ENCODE measurements at places on chromosomes 6 and 20.

DNA sequence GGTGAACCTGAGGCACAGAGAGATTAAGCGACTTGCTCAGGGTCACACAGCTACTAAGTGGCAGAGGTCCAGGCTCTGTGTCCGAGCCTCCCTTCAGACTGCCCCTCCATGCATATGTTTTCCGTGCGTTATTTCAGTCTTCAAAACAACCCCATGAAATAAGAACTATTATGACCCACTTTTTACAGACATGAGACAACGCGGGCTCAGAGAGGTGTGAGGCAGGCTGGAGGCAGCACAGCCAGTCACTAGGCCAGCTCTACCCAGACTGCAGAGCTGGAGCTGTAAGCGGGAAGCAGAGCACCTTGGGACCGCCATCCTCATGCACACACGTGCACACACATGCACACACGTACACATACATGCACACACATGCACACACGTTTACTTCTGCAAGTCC, 62.3 kb downstream of the PSMG4 start:
- DNase-seq: no peak

DNA sequence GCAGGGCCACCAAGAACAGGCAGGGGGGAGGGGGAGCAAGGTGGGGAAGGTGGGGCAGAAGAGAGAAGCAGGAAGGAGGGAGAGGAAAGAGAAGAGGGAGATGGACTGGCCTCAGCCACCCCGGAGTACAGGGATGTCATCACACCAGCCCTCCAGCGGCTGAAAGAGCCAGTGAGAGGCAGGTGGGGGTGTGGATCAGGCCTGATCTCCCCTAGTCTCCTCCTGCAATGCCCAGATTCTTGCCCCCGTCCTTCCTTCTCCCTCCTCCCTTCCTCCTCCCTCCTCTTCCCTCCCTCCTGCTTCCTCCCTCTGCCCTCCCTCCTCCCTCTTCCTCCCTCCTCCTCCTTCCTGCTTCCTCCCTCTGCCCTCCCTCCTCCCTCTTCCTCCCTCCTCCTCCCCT, 61.5 kb downstream of the YTHDF1 start:
- DNase-seq: no peak

- DNase-seq: no peak
These were observed 781.0 kb upstream of the ADGRB3 start for GRCh38 chr6:67854098-67854497.

DNA sequence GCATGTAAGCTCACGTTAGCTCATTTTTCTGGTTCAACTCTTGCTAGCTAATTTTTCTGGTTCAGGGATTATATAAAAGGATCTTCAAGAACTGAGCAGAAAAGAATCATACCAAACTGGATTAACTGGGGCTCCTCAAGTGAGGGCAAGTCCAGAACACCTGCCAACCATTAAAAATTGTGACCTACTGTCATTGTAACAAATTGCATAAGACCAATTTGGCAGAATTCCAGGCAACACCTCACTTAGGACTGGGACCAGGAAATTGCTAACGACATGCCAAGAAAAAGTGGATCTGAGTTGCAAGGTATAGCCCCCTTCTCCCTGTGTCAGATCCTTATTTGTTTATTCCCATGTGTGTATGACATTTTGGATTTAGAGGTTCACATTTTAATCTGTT, 216.6 kb downstream of the HIVEP2 start:
- no peak for DNase-seq

DNA sequence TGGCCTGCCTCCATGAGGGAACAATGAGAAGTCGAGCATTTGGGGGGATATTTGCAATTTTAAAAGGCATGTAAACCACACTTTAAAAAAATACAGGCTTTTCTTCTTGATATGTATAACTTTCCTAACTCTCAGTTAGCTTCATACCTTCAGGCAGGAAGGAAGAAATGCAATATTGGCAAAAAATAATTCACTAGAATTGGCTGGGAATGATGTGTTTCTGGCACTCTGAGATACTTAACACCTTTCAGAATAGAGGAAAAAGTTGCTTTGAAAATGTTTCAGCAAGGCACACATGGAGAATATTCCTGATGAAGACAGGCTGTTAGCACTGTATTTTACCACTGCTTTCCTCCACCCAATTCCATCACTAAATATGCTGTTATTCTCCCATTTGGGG, 747.6 kb downstream of the HDGFL1 start:
- no peak for DNase-seq

DNA sequence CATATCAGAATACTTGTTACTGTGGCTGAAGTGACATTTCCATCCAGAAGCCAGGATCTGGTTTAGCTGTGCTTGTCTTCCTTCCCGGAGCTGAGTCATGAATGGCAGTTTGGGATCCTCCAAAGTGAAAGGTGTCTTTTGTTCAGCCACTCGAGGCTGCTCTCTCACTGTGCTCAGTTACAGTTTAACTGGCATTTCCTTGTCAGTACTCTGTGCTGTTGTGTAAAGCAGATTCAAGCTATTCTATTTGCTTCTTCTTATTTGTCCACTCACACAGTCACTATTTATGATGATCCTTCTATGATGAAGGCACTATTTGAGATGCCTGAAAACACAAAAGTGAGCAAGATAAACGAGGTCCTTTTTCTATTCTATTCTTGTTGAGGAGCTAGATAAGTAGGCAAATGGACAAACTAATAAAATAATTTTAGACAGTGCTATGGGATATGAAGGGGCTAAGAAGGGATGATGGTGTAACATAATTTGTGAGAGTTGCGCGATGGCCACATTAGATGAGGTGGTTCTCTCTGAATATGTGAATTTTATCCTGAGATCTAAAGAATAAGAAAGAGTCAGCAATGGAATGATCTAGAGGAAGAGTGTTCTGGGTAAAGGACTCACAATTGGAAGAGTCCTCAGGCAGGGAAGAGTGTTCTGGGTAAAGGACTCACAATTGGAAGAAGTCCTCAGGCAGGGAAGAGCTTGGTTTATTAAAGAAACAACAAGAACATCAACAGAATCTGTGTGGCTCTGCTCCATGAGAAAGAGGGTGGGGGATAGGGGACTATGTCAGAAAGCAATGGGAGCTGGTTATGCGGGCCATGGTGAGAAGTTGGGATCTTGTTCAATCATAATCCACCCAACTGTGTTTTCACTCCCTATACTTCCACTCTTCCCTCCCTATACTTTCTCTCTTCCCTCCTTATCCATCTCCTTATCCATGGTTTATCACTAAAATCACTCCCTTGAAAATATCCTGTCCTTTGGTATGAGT, 40.1 kb downstream of the CYP24A1 start:
- DNase-seq: no peak

DNA sequence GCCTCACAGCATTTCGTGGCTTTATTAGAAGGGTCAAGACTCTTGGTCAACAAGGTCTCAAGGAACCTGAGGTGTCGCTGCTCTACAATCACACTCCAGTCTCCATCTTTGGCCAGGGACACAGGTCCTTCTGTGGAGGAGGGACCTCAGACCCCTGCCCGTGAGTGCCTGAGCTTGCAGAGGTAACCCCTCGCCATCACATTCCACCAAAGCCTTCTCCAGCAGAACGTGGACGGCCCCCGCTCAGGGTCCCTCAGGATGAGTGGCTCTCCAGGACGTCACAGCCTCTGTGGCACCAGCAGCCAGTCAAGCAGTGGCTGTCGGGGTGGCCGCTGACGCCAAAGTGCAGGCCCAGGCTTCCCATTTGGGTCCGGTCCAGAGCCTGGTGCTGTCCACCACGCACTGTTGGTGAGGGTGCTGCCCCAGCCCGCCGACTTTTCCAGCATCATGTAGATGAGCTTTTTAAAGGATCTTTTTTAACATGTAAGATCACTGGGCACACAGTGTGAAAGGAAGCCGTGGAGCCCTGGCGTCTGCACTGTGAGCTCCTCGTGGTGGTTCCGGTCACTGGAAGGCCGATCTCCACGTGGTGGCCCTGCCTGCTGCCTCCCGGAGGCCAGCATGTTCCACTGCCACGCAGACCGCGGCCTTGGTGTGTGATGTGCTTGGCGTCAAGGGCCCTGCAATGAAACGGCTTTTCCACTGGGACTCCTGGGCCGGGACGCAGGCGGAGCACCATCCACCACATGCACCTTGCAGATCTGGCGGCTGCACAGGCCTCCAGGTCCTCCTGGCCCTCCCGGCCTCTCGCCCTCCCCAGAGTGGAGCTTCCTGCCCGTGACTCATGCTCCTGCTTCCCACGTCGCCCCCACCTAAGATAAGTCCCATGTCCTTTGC, 8.3 kb upstream of the KIF25 start:
- DNase-seq: no peak

DNA sequence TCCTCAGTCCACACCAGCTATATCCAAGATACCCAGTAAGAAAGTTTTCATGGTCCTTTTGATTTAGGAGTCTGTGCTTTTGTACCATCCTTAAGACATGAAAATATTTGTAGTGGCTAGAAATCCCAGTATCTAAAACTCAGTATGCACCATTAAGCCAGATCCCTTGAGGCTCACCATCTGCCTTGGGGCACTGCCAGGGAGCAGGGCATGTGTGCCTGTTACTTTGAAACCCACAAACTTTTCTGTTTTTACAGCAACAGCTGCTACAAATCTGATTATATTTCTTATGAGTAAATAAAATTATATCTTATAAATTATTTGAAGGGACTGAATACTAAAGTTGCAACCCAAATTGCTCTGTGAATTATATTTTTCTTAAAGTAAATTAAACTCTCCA, 290.5 kb upstream of the MANEA start:
- DNase-seq: no peak

DNA sequence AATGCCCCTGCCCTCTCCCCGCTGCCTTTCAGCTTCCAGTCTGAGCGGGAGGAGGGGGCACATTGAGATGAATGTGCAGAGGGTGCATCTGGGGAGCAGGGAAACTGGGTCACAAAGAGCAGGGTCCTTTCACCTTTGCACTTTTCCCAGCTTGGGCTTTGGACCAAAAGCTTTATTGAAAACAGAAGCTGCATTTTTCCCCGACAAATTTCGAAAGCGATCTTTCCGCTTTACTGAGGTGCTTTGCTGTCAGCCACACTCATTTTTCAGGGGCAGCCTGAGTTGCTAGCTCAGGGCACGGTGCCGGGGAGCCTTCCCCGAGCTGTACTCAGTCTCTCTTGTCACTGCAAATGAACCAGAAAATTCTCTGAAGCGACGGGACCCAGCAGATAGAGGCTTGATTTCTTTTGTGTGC, 283.7 kb upstream of the SOX4 start:
- DNase-seq: no peak

DNA sequence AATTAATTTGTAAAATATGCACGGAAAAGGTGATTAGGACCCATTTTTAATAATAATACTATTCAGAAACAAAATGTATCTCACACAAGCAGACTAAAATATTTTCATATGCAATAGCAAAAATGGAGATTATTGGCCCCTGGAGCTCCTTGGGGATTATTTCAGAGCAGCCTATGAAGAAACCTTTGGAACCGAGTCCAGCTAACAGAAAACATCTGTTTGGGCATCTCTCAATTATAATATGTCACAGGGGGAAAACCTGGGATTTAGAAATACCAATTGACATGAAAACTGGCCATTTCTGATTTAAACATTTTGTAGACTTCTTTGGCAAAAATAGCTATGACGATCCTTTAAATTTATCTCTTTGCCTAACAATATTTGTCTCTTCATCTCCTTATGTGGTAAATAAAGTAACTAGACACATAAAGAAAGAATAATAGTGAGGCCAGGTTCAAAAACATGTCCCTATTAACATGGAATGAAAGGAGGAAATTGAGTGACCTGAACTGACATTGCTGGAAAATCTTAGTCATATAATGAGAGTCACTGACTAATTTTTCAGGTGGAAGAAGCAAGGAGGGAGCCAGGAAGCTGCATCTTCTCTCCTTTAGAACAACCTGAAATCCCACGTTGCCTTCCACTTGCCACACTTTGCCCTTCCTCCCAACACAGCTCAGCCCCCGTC, 199.0 kb downstream of the SOD2 start:
- no peak for DNase-seq

DNA sequence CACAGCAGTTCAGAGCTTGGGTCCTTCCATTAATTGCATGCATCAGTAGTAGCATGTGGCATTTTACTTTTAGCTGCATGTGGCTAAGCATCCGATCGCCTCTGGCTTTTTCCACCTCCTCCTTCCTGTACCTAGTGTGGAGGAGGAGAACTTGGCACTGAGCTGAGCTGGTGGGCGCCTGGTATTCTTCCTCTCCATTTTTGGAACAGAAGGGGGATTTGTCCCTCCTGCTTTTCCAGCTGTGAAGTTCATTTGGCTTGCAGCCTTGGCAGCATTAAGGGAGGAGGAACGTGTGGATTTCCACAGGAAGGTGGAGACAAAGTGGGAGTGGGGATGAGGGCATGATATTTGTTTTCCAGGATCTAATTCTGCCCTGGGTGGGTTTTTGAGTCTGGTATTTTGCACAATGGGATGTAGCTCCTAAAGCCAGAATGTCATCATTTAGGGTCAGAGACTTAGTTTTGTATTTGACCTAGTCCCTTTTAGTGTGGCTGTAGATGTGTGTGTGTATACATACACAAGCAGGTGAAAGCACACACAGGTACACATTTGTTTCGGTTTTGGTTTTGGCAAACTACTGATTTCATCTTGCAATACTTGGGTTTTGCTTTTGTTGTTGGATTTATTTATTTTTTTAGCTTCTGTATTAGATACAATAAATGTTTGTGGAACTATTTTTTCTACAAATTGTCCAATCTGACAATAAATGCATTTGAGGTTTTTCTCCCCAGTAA, 90.0 kb downstream of the SASH1 start:
- DNase-seq: no peak

DNA sequence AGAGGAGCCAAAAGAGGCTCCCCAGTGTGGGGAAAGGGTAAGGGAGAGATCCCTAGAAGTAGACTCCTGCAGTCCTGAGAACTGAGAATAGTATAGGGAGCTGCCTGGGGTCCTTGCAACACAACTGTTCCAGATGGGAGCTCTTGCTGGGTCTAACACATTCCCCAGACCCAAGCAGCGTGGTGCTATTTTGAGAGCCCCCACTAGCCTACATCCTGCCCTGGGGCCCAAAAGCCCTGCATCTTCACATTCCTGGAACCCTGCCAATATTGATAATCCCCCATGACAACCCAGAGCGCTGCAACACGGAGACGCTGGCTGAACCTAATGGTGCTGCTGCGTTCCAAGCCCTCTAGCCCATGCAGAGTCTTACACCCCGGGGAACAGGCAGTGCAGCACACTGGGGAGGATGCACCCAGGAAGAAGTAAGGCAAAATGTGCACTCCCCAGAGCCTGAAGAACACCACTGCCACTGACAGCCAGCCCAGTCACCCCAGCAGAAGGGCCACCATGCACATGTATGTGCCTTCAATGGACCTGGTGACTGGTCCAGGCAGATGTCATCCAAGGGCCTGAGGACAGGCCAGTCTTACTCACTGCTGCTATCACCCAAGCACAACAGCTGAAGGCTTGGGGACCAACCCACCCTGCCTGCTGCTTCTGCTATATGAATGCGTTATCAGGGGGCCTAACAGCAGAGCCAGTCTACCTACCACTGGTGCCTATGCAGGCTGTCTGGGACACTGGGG, 7.0 kb upstream of the RNF217 start:
- no peak for DNase-seq

DNA sequence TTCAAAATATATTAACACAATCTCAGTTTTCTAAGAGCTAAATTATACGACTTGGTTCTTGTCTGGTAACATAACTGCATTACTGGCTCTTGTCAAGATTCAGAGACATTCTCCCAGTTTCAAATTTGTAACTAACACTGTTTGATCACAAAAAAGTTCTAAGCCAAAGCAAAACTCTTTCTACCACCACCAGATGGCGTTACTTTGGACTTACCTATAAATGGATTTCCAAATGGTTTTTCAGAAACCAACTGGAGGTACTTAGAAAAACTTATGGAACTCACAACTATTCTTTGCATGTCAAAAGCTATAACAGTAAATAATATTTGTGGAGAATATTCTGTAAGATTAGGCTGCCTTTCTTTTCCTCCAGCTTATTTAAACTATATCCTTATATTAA, 34.2 kb upstream of the GFRAL start:
- no peak for DNase-seq

Data from natural killer cell treated with Interleukin-12 subunit alpha and Interleukin-12 subunit beta and Interleukin-15 and Interleukin-18, amount 100 ng/mL, for 72 hours (primary cell).